ENCODE measurements at places on chromosomes 1 and 21.

GRCh38 chr1:18575620-18576019 is 55.0 kb upstream of the PAX7 start:
- DNase-seq, result no peak

DNA sequence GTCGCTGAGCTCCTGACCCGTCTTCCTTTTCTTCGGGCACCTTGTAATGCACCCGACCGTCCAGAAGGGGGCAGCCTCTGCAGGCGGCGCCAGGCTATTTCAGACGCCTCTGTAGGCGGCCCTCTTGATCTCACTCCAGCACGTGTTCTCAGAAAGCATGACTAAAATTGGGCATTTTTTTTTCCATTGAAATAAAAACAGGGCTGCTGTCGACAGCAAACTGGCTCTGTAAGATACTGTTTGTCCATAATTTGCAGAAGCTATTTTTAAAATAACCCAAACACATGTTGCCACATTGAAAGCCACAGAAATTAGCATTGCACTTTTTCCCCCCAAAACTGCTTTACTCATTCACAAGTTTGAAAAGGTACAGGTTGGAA is 78.0 kb downstream of the STUM start:
- peak; percentile 36 for DNase-seq

GRCh38 chr1:24343412-24344089 is 24.4 kb downstream of the GRHL3 start:
- DNase-seq, result no peak

GRCh38 chr1:246117066-246117791 is 389.9 kb downstream of the SMYD3 start:
- no peak for DNase-seq

DNA sequence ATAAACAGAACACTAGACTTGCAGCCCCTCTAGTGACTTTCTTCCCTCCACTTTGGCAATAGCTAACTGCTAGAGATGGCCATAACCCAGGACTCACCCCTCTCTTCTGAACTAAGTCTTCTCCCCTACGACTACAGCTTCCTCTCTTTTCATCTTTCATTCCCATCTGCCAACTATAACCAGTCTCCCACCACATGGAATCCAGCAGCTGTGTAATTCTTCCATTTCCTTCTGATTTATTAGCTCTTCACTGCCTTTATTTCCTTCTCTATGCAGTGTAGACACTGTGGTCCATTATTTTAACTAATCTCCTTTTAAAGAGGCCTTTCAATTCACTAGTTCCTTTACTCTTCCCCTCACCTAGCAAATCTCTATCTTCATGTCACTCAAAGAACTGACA is 13.4 kb upstream of the KCNK1 start:
- no peak for DNase-seq

DNA sequence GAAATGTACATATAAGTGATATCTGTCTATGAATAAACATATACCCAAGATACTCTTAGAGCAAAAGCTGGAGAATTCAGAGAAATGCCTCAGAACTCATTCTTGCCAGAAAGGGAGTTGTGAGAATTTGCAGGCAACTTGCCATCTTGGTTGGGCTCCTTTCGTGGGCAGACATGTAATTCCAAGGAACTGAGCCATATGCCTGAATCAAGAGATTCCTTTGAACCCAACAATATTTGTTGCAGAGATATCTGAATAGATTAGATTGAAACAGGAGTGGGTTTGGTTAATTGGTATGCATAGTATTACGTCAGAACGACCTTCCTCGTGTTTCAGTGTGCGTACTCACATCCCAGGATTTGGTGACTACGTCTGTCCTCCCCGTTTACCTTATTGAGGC is 67.0 kb downstream of the TGFB2 start:
- DNase-seq, result no peak

DNA sequence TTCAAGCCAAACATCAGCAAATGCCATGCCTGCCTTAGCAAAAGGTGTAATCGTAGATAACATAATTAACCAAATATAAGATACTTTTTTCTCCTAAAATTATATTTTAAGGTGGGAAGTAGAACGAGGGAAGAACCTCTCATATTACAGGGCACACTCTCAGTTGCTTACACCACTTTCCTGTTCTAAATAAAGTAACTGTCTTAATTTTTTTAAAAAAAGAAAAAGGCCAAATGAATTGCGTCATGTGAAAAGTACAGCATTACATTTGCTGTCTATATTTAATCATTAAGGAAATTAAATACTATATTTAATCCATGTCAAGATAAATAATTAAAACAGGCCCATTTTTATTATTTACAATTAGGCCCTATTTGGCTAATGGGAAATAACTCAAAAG is 23.7 kb downstream of the JAK1 start:
- no peak for DNase-seq

- DNase-seq, result no peak
Observed at GRCh38 chr1:56074007-56074651, 505.2 kb downstream of the PLPP3 start.

DNA sequence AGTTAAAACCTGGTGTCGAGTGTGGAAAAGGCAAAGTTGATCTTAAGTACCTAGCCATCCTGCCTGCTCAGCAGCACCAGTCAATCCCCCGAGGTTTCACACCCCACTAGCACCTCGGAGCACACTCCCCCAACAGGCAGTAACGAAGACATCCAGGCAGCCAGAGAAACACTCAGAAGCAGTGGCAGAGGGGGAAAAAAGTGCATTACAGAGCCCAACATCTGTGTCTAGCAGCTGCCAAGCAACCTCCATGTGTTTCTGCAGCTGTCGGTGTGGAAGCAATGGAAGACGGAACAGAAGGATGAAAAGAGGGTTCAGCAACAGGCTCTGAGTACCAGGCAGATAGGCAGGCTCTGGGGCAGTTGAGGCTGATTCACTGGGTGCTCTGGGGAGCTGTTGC is 73.4 kb upstream of the PROX1 start:
- no peak for DNase-seq

Measured in stimulated activated CD8-positive, alpha-beta memory T cell treated with anti-CD3 and anti-CD28 coated beads, Interleukin-4, amount 100 ng/mL, for 1 hour (primary cell).